ENCODE measurements at places on chromosomes 3 and 15.

DNA sequence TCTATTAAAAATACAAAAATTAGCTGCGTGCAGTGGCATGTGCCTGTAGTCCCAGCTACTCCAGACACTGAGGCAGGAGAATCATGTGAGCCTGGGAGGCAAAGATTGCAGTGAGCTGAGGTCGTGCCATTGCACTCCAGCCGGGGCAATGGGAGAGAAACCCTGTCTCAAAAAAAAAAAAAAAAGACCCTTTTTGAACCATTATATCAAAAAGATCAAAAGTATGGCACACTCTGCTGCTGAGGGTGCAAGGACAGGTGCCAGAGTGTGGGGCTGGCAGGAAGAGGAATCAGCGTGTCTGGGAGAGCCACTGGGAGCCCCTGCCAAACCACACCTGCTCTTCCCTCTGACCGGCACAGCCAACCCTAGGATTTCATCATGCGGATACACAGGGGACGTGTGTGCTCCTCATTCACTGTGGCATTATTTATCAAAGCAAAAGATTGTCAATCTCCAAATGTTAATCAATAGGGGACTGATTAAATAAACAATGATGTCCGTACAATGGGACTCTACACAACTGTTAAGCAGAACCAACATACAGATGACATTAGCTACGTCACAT lies 147.3 kb upstream of the TLE3 start:
- no peak for DNase-seq

DNA sequence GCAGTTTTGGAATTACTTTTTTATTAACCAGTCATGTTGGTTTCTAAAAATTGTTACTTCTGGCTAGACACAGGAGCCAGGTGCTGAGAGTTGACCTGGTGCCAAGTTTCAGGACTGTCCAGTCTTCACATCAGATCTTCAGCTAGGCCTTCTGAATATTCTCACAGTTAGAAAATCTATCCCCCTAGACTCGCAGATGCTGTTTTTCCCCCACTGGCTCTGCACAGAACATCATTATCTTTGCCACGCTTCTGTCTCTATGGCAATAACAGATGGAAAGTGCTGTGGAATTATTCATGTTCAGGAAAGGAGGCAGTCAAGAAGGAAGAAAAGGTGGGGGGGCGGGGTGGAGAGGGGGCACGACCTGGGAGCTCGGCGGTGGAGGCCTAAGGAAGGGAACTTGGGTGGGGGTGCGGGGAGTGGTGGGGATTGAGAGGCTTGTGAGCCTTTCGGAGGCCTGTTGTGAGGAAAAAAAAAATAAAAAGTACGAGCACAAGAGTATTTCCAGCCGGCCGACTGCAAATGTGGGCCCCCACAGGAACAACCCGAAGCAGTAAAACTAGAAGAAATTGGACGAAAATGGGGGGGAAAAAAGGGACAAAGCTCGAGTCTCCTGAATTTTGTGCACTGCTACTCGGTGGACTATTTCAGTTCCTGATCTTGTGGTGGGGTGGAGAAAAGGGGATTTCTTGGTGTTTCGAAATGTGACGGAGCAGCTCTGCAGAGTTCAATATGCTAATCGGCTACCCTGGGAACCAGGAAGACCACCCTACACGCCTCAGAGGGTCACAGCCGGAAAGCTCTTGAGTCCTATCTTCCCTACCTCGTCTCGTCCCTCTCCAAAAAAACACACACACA lies 1.5 kb upstream of the SKIL start:
- no peak for DNase-seq

DNA sequence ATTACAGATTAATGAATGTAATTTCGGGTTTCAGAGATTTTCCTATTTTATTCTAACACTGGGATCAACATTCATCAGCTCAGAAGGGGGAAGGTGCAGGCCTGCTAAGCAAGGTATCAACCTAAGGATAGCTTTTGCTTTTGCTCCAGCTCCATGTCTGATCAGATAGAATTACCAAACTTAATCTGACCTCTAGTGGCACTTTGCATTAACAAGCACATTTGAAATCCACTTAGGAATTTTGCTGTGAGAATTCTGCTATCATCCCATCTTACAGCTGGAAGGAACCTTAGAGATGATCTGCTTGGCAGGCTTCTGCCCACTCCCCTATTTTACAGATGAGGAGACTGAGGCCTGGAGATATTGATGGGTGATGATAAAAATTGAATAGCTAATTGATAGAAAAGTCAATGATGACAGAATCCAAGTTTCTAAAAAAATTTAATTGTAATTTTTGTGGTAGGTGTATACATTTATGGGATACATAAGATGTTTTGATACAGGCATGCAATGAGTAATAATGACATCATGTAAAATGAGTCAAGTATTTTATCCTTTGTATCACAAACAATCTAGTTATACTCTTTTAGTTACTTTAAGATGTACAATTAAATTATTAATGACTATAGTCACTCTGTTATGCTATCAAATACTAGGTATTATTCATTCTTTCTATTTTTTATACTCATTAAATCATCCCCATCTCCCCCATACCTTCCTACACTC lies 209.2 kb upstream of the ZPLD1 start:
- peak; percentile 17 for DNase-seq

- DNase-seq, result no peak
Observed at GRCh38 chr15:75023872-75024636, 664 bp downstream of the PPCDC start.

- no peak for DNase-seq
Observed at GRCh38 chr3:101158374-101158773, 162.0 kb downstream of the IMPG2 start.

DNA sequence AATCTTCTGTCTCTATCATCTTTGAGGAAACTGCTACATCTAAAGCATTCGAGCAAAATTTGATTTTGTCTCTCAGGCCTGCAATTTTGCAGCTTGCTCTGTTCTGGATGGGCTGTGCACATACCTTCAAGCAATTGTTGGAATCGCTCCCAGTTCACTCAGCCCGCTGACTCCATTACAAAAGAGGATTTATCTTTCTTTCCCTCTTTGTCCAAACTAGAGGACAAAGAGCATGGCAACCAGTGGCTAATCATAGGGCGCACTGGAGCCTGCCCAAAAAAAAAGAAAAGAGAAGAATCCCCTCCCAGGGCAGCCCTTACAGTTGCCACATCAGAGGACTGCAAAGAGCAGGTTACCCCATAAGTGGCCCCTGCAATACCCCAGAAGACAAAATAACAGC lies 49.0 kb upstream of the DUT start:
- DNase-seq, result no peak

DNA sequence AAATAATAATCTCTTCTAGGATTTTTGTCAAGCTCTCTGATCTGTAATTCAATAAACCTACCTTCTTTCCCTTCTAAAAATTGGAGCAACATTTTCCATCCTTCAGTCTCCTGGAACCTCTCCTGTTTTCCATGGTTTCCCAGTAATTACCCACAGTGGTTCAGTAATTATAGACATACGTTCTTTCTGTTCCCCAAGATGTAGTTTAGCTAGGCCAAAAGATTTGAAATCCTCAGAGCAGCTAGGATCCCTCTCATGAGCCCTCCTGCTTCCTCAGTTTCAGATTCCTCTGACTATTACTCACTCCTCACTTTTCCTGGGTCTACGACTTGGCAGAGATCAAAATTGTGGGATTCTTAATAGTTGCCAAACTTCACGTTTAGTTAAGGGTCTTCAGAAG lies 76.9 kb upstream of the IGSF10 start:
- DNase-seq, result no peak

GRCh38 chr3:173770011-173770410 lies 372.5 kb downstream of the NLGN1 start:
- DNase-seq, result no peak

- DNase-seq, result no peak
Observed at GRCh38 chr3:179972881-179973423, 63.8 kb downstream of the PEX5L start.

DNA sequence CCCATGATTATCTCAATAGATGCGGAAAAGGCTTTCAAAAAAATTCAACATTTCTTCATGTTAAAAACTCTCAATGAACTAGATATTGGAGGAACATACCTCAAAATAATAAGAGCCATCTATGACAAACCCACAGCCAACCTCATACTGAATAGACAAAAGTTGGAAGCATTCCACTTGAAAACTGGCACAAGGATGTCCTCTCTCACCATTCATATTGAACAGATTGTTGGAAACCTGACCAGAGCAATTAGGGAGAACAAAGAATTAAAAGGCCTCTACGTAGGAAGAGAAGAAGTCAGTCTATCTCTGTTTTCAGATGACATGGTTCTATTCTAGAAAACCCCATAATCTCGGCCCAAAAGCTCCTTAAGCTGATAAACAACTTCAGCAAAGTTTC lies 274.5 kb upstream of the MANF start:
- DNase-seq, result no peak

DNA sequence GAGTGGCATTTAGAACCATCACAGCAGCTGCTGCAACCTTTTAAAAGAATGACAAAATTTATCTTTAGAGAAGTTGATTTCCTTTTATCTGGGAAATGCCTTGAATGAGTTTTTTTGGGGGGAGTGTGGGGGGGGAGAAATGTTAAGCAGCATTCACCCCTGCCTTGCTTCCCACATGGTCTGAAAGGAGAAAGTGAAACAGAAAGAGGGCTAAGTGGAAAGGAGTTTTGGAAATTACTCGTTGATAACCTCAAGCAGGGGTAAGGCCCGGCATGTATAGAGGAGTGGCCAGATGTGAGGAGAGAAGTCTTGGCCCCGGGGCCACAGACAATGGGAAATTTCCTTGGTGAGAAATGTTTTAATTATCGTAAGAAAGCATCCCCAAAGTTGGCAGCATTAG lies 23.5 kb downstream of the B3GALNT1 start:
- no peak for DNase-seq

DNA sequence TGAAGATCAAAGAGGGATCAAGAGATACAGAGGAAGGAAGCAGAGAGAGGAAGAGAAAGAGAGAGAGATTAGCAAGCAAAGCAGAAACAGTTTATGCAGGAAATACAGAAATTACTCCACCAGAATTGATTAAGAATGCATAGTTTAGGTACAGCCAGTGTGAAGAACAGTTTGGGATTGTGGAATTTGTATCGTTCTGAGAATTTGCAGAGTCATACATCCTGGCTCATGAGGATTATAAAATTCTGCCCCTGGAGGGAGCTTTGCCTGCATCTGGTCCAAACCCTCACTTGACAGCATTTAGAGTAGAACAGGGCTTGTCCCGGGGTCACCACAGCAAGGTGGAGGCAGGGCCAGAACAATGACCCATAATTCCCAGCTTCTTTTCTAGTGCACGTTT lies 44.1 kb downstream of the MASP1 start:
- no peak for DNase-seq

DNA sequence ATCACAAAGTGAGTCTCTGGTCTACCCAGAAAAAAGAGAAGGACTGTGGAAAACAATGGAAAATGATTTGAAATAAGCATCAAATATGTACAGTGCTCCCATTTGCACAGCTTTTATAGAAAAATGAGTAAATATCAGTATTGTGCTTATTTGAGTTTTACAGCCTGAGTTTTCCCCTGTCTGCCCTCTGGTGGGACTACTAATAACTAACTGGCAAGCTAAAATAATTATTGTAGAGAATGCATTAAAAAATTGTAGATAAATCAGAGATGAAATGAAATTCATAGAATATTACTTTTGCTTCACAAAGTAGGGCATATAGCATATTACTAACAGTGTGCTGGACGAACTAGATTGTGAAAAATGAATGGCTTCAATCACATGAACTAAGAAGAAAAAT lies 287.1 kb downstream of the NAALADL2 start:
- DNase-seq, result no peak

GRCh38 chr15:76905855-76906254 lies 715 bp upstream of the SCAPER start:
- no peak for DNase-seq

- DNase-seq, result no peak
Observed at GRCh38 chr3:177306252-177306651, 109.0 kb upstream of the TBL1XR1 start.

- no peak for DNase-seq
Observed at GRCh38 chr3:194364652-194365434, 4.7 kb downstream of the LRRC15 start.

DNA sequence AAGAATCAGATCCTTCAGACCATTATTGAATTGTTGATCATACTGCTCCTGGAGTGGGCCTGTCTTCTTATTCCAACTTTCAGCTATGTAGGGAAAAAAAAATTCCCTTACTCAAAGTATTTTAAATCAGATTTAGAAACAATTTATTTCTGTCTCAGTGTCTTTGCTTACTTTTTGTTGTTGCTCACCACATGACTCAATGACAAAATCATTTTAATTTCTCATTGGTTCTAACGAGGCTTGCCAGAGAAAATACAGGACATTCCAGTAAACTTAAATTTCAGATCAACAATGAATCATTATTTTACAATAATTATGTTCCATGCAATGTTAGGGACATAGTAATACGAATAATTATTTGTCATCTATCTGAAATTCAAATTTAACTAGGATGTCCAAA lies 748.5 kb upstream of the CBLB start:
- no peak for DNase-seq

- no peak for DNase-seq
Observed at GRCh38 chr15:39239562-39239961, 341.3 kb upstream of the THBS1 start.

GRCh38 chr3:130354430-130354829 lies 9.0 kb downstream of the COL6A5 start:
- no peak for DNase-seq

DNA sequence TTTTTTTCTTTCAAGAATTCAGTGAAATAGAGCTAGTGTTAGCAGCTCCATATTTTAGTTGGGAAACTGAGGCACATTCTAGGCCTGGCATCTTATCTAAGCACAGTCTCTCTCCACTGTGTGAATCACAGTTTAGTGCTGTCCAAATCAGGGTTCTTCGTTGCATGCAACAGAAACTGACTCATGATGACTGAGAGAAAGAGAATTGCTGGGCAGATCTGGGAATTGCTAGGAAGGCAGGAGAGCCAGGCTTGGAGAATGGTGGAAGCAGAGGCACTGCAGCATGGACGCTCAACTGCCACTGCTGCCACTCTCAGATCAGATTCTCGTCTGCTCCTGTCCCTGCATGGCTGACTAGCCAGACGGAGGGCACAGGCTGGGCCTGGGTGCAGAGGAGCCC lies 40.7 kb upstream of the CHST2 start:
- peak; percentile 3 for DNase-seq

DNA sequence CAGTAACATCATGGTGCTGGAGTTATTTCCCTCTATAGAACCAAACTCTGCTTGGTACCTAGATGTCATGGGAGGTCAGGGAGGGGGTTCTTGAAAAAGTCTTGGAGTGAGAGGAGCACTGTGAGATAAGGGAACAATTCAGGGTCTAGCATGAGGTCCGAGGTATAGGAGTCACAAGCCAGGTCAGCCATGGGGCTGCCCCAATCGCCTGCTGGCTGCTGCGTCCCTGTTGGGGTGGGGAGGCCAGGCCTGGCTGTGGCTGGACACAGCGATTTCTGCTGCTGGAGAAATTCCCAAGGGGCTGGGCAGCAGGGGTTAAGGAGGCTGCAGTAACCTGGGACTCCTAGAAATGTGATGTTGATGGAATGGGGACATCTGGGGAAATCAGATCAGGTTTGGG lies 44.9 kb downstream of the SUSD5 start:
- DNase-seq, result no peak

DNA sequence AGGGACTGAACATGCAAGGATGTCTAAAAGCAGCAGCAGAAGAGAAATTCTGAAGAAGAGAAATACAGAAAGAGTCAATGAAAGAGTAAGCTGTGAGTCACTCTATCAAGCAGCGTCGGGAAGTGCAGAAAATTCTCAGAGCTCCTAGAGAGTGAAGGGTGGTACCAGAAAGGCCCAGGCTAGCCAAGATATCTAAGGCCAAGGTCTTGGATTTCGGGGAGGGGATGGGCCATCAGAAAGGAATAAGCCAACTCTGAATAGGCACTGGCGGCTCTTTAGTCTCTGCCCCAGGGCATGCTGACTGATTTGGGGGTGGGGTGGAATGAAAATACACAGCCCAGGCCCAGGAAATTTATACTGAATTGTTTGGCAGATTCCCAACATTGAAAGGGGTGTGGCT lies 70.8 kb downstream of the GPR156 start:
- DNase-seq, result no peak

All from amniotic stem cell (primary cell).